T-helper 1 cell (primary cell): ENCODE measurements at places on chromosomes 6 and 20.
A peak's percentile ranks its signal among the peaks of the same experiment; 100 is the strongest.

GRCh38 chr6:87697581-87698546 lies 4.2 kb downstream of the AKIRIN2 start:
- no peak for DNase-seq

GRCh38 chr6:2086326-2086965 lies 159.0 kb downstream of the GMDS start:
- DNase-seq, result no peak

- no peak for DNase-seq
Measured at GRCh38 chr20:58894652-58895447, 42.3 kb downstream of the GNAS start.

- no peak for DNase-seq
Measured at GRCh38 chr6:44009425-44010321, 117.6 kb downstream of the MRPL14 start.

DNA sequence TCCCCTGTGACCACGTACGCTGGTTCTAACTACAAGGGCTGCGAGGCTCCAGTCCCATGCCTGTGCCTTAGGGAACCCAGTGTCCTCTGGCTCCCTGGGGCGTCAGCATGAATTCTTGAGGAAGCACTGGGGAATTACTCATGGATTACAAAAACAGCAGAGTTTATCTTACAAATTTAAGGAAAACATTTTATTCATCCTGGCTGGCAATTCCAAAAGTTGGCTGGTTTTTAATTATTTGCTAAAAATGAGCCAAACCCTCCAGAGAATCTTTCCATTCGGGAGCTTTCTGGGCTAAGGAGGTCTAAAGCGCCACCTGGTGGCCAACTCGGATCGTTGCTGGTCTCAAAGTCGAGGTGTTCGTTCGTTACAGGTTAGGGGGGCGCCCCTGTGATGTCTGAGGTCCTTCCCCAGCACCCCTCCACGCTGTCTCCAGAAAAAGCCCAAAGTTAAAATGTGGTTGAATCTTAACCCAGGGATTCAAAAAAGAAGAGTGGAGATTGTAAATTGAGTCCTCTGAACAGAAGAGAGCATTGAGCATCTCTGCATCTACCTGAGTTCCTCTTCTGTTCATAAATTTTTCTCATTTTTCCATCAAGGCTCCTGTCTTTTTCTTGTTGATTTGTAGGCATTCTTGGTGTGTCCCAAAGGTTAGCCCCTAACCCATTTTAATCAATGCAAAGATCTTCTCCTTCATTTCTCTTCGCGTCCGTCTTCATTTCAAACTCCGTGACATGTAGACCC lies 99.4 kb downstream of the BFSP1 start:
- no peak for DNase-seq

- no peak for DNase-seq
Measured at GRCh38 chr20:57532104-57532503, 7.2 kb upstream of the CTCFL start.

- peak; percentile 27 for DNase-seq
Measured at GRCh38 chr6:90411292-90411781, 114.7 kb upstream of the BACH2 start.

DNA sequence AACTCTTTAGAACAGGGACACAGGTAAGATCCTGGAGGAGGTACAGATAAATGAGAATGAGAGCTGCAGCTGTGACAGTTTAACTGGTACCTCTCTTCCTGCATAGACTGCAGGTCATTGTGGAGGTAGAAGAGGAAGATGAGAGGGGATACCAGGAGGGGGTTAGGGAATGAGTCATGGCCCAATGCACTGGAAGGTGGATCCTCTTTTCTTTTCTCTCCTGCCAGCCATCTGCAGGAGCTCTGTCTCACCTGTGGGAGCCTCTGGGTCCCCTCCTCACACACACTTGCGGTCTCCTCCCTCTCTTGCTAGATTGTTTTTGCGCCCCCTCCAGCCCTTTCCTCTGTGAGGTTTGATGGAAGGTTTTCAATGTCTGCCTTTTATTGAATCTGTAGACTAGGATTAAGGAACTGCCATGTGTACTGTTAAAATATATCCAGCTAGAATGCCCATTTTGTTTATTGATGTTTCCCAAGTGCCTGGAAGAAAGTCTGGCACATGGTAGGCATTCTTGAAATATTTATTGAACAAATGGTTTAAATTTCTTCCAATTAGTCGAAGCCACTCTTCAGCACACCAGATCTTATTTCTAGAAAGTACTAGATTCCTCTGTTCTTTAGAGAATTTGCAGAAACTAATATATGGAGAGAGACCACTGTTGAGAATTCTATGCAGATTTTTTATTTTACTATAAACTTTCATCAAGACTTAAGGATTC lies 13.0 kb downstream of the C6orf163 start:
- no peak for DNase-seq

DNA sequence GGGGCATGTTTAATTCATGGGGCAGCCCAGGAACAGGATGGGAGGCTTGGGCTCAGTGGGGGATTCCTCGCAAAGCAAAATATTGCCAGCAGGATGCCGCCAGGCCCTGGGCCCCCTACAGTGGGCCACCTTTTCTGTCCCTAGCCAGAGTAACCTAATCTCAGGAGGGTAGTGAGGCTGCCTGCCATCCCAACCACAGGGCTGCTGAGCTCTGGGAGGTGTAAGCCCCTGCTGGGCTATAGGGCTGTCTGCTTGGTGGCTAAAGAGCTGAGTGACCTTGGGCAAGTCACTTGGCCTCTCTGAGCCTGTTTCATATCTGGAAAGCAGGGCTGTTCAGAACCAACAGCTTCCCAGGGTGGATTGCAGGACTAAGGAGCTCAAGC lies 35.7 kb upstream of the CDH22 start:
- no peak for DNase-seq

GRCh38 chr6:146224449-146224848 lies 195.6 kb downstream of the GRM1 start:
- no peak for DNase-seq

- no peak for DNase-seq
Measured at GRCh38 chr6:5081955-5082354, 3.2 kb upstream of the PPP1R3G start.

- DNase-seq, result no peak
Measured at GRCh38 chr6:1378065-1379016, 11.0 kb upstream of the FOXF2 start.

- peak; percentile 74 for DNase-seq
Measured at GRCh38 chr6:27157459-27158315, 89.8 kb upstream of the PRSS16 start.

DNA sequence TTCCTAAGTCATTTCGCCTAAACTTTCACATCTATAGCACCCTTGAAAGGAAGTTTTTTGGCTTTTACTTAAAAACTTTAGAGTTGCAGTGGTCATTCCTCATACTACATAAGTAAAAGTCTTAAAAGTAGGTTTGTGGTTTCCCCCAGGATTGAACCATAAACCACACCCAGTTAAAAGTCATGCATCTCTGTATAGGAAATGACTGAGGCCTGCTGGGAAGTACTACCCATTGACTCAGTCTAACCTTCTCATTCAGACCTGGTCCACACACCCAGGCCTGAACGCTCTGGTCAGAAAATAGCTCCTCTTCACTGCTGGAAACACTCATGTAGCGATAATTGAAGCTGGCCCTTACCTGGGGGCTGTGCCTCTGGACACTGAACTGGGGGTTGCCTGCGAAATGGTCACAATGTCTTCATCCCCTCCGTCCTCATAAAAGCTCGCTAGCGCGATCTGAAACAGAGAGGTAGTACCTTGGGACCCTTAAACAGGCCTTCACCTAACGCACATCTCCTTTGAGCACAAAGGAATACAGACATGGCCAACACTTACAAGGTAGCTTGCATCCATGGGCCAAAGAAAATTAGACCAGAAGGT lies 2.6 kb downstream of the NSFL1C start:
- no peak for DNase-seq

DNA sequence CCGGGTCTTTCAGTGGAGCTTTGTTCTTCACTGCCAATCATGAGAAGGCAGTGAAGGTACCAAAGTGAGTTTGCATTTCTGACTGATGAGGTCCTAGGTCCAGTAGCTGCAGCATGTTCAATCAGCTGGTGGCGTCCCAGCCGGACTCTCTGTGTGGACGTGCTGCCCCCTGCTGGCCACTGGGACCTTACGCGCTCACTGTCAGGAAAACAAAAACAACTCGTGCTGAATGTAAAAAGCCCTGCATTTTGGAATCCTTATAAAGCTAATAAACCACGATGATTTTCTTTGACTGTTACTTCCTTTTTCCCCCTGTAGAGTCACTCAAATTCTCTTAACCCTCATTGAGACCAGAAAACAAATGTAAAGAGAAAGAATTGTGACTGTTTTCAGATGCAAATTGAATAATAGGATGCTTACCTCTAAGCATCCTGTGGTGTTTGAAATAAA lies 4.9 kb upstream of the CD24 start:
- DNase-seq, result peak; percentile 63

DNA sequence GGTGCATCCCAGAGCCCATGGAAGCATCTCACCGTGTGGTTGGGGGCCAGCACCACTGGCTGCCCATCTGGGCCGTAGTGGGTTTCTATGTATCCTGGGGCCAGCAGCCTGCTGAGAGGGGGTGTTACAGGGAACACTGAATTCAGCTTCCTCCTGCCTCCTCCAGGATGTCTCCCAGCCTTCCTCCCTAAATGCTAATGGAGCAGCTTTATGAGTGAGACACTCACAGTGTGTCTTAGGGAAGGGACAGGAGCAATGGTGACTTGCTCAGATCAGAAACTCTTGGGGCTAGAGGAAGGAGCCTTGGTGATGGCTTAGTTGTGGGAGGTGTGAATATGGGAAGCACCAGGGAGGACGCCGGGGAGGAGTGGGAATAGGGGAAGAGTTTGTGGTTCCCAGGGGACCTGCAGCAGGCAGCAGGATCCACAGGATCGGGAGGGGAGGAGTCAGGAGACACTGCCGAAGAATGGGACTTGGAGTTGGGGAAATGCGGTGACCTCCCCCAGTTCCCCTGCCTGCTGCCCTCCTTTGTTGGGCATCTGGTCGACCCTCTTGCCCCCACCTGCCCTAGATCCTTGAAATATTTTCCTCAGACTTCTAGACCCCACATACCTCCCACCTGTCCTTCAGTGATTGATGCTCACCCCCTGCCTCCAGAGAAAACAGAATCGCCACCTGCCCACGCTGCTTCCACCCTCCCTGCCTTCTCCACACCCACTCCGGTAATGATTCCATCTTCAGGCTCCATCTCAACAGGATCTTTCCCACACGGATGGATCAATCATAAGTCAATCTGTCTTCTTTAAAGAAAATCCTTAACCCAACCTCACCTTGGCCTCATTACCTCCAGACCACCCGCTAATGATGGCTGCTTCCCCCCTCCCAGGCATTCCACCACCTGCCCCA lies 6.6 kb downstream of the ADAM33 start:
- DNase-seq, result no peak

GRCh38 chr20:13412806-13413445 lies 191.9 kb downstream of the ISM1 start:
- DNase-seq, result no peak

GRCh38 chr20:40335437-40335836 lies 353.6 kb downstream of the MAFB start:
- no peak for DNase-seq

DNA sequence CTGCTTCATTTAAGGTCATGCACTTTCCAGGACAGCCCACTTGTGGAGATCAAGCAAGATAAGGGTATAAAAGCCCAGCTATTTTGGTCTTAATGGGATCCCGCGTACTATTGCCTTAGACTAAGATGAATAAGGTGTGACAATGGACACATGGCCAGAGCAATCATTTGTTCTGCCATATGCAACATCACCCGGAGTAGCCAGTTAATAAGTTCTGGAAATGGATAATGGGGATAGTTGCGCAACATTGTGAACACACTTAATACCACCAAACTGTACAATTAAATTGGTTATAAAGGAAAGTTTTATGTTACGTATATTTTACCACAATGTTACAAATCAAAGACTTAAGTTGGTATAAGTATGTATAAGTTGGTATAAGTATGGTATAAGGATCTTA lies 674.5 kb downstream of the HDGFL1 start:
- no peak for DNase-seq

DNA sequence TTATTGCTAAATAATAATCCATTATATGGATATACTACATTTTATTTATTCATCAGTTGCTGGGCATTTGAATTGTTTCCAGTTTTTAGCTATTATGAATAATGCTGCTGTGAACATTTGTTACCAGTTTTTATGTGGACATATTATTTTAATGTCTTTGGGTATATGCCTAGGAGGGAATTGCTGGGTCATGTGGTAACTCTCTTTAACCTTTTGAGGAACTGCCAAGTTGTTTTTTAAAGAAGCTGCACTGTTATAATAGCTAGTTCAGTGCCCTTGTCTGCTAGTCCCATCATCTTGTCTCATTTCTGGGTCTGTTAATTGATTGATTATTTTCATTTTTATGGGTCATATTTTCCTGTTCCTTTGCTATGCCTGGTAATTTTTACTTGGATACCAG lies 56.3 kb downstream of the FOXO3 start:
- no peak for DNase-seq

GRCh38 chr20:43376831-43377230 lies 80.9 kb upstream of the SRSF6 start:
- no peak for DNase-seq

DNA sequence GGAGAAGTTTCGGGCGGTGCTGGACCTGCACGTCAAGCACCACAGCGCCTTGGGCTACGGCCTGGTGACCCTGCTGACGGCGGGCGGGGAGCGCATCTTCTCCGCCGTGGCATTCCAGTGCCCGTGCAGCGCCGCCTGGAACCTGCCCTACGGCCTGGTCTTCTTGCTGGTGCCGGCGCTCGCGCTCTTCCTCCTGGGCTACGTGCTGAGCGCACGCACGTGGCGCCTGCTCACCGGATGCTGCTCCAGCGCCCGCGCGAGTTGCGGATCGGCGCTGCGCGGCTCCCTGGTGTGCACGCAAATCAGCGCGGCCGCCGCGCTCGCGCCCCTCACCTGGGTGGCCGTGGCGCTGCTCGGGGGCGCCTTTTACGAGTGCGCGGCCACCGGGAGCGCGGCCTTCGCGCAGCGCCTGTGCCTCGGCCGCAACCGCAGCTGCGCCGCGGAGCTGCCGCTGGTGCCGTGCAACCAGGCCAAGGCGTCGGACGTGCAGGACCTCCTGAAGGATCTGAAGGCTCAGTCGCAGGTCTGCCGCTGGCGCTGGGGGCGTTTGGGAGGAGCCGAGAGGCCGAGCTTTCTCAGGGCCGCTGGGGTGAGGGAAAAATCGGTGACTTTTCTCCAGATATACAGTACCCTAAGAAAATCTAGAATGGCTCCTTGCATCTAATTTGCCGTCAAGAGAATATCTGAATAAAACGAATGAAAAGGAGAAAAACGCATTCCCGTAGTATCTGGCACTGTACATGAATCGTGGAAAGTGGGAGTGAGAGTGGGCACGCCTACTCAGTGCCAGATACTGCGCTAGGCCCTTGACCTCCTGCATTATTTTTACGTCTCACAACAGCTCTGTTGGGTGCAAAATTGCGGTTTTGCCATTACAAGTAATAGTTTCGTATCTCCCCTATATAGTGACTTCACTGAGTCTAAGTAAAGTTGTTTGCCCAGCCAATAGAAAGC lies 1.0 kb downstream of the CALHM6 start:
- no peak for DNase-seq

DNA sequence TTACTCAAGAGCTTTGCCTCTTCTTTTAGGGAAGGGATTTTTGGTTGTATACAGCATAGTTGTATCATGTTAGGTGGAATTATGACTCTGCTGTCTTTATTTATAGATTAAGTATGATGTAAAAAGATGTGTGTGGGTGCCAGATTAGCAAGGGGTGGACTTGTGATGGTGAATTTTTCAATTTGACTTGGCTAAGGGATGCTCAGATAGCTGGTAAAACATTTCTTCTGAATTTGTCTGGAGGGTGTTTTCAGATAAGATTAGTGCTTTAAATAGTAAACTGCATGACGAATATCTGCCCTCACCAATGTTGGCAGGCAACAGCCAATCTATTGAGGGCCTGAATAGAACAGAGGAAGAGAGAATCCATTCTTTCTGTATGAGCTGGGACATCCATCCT lies 173.3 kb upstream of the TNFAIP3 start:
- no peak for DNase-seq
